ENCODE measurements at places on chromosomes 3 and 15.

DNA sequence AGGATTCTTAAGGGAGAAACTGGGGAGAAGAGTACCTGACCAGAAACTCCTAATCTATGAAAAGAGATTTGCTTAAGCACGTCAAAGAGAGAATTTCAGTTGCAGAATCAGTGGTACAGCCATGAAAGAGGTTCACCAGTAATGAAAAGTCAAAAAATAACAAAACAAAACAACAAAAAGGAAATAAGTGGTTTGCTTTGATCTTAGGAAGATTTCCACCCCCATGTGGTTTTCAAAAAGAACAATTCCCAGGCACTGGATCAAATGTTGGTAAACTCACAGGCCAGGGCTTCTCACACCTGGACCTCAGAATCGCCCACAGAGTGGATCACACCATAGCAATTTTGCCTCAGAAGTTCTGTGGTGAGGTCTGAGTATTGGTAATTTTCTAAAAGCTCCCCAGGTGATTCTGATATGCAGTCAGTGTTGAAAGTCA is 67.5 kb downstream of the TMEM39A start:
- no peak for DNase-seq

DNA sequence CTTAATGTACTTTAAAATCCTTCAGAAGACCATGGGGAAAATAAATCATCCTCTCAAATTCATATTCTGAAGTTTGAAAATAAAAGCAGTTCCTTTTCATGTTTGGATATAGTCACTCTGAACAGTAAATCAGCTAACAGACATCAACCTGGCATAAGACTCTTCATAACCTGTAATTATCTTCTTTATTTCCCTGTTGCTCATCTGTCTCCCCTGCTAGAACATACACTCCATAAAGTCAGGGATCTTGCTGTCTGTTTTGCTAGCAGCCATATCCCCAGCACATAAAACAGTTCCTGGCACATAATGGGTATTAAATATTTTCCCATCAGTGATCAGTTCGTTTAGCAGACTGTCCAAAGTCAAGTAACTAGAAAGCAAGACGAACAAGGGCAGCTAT is 11.2 kb downstream of the VGLL4 start:
- DNase-seq = no peak

GRCh38 chr15:38555686-38556334 is 8.8 kb downstream of the RASGRP1 start:
- no peak for DNase-seq

DNA sequence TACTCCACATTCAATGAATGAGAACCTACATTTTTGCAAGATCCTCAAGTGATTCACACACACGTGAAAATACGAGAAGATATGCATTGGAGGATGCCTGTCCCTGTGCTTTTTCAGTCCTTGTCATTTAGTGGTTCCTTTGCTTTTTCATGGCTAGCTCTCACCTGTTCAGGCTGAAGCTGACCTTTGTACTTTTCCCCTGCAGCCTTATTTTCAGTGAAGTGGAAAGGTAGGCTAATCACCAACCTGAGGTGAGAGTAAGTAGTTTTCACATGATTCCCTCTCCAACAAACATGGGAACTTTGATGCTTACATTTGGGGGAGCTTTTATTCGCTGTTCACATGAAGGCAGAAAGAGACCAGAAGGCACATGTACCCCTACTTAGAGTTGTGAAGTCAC is 8.3 kb downstream of the ITPR1 start:
- no peak for DNase-seq

DNA sequence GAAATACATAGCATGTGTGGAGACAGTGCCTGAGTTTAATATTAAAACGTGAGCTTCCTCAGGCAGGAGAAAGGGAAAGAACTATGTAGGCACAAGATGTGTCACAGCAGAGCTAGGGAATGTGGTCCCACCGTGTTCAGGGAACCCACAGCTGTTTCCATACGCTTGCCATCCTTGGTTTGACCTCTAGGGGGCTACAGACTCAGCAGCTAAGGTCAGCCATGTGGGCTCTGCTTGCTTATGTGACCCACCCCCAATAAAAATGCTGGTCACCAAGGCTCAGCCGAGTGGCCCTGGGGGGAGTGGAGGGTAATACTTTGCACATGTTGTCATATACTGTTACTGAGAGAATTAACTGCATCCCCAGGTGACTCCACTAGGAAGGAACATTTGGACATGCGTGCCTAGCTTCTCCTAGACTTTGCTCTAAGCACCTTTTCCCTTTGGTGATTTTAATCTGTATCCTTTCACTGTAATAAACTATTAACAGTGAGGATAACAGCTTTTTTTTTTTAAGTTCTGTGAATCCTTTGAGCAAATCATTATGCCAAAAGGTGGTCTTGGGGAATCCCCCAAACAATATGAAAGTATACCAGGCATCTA is 3.3 kb downstream of the TUBGCP5 start:
- no peak for DNase-seq

DNA sequence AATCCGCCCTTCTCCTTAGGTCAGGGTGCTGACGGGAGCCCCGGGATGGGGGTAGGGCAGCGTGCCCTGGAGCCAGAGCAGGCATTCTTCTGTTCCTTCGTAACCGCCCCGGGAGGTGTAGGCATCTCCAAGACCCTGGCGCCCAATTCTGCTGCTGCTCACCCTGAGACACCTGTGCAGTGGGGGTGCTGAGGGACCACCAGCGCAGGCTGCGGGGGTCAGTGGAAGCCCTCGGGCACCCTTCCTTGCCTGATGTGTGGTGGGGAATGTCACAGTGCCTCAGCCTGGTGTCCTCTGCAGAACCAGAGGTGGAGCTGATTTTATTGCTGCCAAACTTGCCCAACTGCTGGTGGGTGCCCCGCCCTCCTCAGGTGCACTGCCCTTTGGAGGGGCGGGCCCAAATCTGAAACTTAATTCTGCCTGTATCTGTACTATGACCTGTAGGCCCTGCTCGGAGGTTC is 7.3 kb downstream of the CSK start:
- DNase-seq = no peak

GRCh38 chr15:33451385-33451784 is 140.6 kb downstream of the RYR3 start:
- DNase-seq = no peak

DNA sequence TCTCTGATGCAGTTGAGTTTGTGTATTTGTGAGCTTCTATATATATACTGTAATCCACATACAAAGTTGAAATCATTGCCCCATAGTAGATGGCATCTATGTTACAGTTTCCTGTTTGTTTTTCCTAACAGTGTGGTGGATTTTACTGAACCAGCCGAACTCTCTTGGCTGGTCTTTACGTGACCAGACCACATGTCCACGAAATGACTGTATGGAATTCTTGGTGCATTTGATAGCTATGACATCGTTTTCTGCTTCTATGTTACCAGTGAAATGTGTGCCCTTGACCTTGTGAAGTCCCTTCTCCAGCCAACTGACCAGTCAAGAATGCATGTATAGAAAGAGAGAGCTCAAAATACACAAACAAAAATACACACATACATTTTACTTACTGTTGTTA is 1.8 kb downstream of the KCNMB2 start:
- DNase-seq = no peak

DNA sequence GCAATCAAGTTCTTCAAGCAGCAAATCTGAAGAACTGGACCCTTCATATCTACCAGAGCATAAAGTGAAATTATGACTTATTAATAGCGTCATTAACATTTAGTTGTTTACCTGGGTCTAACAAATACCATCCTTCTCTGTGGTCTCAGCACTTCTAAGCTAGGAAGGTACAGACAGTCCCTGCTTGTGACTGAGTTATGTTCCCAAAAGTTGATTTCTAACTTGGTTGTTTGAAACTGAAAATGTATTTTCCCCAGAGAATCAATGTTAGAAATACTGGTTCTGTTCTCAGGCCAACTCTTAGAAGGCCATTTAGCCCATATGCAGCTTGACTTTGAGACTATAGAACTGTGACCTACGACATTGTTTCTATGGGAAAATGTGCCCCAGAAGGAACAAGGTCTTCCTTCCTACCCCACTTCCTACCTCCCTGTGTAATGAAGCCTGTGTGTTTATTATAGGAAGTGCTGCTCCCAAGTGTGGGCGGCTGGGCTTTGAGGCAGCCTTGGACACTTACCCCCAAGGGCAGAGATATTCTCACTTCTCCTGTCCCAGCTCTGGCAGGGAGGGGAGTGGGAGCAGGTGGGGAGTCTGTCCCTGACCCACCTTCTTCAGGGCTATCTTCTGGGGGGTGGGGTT is 12.2 kb upstream of the MAPK6 start:
- no peak for DNase-seq

- no peak for DNase-seq
These were observed 784 bp upstream of the CISH start for GRCh38 chr3:50612234-50612882.

GRCh38 chr3:42013691-42014457 is 52.0 kb upstream of the ULK4 start:
- DNase-seq = peak; percentile 29

GRCh38 chr3:127694467-127695215 is 21.9 kb downstream of the ABTB1 start:
- no peak for DNase-seq

- peak; percentile 33 for DNase-seq
These were observed 228.0 kb downstream of the UACA start for GRCh38 chr15:70535071-70535954.

DNA sequence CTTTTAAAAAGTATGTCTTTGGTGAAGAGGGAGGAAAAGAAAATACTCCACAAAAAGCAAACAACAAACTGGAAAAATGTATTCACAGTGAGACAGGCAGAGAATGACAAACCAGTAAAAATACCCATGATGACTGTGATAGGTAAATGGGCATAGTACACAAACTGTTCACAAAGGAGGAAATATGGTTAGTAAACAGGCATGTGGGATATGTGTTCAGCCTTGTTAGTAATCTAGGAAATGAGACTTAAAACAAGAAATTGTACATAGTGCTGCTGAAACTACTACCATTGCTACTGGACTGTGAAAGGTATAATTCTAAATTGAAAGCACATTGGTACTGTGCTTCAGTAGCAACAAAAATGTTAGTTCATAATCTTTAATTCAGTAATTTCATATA is 50.1 kb downstream of the UBE2E2 start:
- no peak for DNase-seq

DNA sequence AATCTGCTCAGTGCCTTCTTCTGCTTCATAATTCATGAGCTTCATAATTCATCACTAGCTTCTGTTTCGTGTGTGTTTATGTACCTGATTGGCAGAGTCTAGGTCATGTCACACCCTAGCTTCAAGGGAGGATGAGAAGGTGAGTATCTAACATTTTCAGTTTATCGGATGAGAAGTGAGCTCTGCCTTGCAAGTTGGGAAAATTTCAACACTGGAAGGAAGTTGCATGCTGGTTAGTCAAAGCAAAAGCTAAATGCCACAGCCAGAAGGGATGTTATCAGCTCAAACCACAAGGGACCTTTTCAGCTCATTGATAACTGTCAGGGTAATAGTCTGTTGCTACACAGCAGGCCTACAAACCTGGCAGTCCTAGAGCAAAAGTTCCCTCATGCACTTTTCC is 7.3 kb upstream of the TNFSF10 start:
- DNase-seq = no peak

DNA sequence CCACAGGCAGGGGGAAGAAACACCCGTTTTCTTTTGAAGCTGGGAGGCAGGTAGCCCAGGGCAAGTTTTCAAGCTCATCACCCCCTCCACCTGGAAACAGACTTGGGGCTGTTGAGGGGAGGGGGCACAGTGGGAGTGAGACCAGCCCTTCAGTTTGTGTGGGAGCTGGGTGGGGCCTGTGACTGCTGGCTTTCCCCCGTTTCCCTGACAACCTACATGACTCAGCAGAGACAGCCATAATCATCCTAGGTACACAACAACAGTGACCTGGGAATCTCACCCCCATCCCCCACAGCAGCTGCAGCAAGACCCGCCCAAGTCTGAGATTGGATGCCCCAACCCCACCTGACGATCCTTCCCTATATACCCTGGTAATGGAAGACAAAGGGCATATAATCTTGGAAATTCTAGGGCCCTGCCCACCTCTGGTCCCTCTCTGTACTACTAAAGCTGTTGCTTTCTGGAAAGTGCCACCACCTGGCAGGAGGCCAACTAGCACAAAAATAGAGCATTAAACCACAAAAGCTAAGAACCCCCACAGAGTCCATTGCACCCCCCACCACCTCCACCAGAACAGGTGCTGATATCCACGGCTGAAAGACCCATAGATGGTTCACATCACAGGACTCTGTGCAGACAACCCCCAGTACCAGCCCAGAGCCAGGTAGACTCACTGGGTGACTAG is 422.2 kb upstream of the SGO1 start:
- no peak for DNase-seq

- no peak for DNase-seq
These were observed 768 bp downstream of the PCBP4 start for GRCh38 chr3:51966486-51966885.

DNA sequence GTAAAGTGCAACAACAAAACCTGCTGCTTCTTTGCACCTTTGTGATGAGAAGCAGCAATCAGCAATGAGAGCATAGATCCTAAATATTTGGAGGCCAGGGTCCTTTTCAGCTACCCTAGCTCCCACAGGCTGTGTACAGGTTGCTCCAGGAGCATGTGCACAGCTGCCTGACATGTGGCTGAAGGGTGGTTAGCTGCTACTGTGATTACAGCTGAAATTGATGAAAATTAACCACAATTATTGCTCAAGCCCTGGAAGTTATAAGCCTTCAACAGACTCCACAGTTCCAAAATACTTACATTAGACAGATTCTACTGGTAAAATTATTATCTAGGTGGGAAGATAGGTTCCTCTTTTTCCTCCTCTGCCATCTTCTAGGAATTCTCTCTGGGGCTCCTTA is 28.5 kb downstream of the COMMD2 start:
- DNase-seq = no peak

DNA sequence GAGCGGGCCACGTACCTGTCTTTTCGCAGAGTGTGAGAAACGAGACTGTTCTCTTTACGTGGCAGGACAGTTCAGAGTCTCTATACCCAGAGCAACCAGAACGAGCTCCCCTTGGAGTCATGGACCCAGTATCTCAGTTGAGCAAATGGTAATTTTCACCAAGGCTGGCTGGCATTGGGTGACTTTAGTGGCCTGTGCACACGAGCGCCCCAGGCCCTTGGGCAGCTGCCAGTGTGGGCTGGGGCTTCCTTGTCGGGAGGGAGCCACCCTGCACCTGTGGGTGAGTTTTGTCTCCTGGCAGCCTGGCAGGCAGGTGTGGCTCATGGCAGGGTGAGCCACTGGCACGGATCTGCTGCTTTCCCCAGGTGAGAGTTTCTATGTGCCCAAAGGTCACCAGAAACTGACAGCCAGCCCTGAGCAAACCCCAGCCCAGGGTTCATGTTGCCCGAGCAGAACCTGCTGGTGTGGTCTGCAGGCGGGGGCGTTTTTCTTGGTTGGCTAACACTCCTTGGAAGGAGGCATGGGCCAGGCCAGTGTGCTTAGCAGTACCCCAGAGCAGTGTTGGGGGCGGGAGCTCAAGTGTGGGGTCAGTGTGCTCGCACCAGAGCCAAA is 135.0 kb downstream of the TJP1 start:
- DNase-seq = no peak

Data from GM12891 (cell line).